ENCODE measurements at places on chromosomes 13 and 19.

DNA sequence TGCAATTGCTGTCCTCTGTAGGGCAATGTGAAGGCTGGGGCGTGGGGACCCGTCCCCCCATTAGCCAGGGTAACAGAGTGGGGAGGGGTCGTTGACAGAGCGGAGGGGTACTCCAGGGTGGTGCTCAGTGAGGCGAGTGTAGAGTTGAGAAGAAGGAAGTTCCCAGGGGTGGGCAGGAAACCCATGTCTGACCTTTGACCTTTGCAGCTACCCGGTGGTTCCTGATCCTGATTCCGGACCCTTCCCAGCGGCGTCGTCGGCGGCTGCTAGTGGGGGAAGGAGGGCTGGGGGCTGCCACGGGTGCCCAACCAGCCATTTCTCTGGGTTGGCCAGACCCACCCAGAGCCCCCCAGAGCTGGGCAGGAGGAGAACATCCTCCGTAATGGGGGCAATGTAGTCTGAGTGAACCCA, 2.1 kb upstream of the PLVAP start:
- no peak for DNase-seq

GRCh38 chr13:29508130-29508875, 87.2 kb downstream of the SLC7A1 start:
- DNase-seq = peak; percentile 81

- no peak for DNase-seq
Observed at GRCh38 chr19:8030960-8031359, 21.6 kb upstream of the CCL25 start.

DNA sequence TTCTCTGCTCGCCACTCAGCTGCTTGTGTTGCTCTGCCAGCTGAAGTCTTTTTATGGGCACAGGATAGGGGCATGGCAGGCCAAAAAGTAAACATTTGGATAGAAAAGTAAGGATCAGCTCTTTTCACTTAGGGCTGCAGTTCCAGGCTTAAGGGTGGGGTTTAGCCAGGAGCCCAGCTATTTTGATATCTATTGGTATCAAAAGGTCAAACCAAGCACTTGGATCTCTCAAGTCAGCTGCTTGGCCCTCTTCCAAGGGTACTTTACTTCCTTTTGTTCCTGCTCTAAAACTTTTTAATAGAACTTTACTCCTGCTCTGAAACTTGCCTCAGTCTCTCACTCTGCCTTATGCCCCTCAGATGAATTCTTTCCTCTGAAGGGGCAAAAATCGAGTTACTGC, 55.7 kb upstream of the ABCC4 start:
- DNase-seq = no peak

- no peak for DNase-seq
Observed at GRCh38 chr13:88068316-88068715, 397.1 kb downstream of the SLITRK5 start.

GRCh38 chr19:18480006-18480691, 41.7 kb downstream of the ELL start:
- DNase-seq = no peak

GRCh38 chr13:38636073-38636472, 50.8 kb upstream of the FREM2 start:
- no peak for DNase-seq

- DNase-seq = no peak
Observed at GRCh38 chr13:30334663-30335386, 27.5 kb upstream of the KATNAL1 start.

DNA sequence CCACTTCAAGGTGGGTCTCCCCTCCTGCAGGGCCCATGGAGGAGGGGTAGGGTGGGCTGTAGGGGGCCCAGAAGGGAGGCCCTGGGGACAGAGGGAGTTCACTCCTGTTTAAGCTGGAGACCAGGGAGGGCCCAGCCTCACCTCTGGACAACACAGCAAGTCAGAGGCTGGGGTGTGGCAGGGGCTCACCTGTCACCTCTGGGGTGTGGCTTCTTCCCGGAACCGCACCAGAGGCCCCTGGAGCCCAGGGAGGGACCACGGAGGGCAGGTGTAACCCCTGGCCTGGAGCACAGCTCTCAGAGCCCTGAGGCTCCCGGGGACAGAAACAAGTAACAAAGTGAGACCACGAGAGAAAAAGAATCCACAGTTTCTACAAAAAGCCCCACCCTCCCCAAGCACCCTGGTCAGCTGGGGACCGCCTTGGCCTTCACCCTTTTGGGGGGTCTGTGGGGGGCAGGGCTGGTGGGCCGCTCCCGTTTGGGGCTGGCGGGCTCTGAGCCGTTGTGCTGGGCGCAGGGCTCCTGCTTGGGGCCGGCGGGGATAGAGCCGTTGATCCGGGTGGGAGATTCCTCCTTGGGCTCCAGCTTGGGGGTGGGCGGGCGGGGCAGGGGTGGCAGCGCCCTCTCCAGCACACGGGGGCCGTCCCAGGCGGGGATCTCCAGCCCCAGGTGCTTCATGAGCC, 8.0 kb downstream of the SIRT6 start:
- DNase-seq = no peak

- no peak for DNase-seq
Observed at GRCh38 chr19:42191855-42192254, 25.6 kb downstream of the DEDD2 start.

- DNase-seq = peak; percentile 65
Observed at GRCh38 chr19:459724-460511, 915 bp downstream of the SHC2 start.

DNA sequence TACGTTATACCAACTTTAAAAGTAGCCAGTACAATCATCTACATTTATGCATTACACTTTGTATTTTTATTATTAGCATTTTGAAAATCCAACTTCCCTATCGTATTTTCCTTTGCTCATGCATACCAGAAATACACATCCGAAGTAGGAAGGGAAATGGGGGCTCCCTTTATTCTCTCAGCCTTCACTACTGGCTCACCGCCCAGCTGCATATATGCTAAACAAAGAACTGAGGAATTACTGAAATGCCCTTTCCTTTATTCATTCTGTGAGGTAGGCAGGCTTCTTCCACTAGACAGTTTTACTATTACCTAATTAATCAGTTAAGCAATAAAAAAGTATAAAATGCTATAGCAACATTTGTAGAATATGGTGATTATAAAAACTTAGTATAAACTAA, 291.6 kb downstream of the KLF12 start:
- DNase-seq = no peak

- no peak for DNase-seq
Observed at GRCh38 chr13:86673931-86674431, 874.8 kb upstream of the SLITRK6 start.

- DNase-seq = no peak
Observed at GRCh38 chr19:30387311-30388115, 15.3 kb downstream of the ZNF536 start.

All from activated T-cell treated with anti-CD3 and anti-CD28 coated beads, Interleukin-2, amount 50 U/mL, for 24 hours (primary cell).